ENCODE measurements at places on chromosomes 3 and 15.

DNA sequence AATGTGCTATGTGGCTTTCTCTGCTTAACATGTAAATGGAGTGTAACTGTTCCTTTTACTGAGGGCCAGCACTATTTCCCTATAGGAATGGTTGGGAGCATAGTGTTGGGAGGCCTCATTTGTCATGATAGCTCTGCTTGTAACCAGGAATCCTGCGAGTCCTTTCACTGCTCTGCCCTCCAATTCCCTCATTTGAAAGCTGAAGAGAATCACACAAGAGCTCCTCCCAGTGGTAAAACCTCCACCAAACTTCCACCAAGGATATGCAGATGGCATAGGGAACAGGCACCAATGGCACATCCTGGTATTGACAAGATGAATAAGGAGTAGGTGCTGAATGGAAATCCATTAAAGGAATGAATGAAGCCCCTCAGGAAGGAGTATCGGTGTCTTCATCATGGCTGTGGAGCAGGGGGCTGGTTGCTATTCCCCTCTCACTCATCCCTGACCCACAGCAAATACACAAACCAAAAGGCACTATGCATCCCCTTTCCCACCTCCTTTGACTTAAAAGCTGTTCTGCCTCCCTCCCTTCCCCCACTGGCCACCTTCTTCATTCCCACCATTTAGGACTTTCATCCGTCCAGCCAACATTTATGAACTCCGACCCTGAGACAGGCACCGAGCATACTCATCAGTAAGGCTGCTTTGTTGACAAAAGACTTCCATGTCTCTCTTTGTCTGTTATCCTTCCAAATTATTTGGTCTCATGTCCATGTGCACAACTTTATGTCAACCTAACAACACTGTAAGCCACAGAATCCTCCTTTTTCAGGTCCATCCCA, 560.8 kb downstream of the FOXP1 start:
- DNase-seq = no peak

DNA sequence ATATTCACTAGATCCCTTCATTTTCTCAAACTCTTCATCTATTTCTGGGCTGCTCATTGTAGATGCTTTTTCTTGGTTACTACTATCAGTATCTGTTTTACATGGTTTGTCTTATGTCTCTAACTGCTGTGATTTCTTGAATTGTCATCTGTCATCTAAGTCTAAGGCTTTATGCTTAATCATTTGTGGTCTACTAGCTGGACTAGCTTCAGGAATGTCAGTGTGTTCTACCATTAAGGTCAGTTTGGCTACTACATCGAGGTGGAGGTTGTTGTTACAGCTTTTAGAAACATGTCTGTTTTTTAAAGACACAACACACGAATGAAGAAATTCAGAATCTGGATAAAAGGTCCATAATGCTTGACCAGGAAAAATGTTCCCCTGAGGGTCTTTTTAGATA, 82.2 kb downstream of the ABI3BP start:
- DNase-seq = no peak

GRCh38 chr3:13116426-13116825, 43.2 kb upstream of the IQSEC1 start:
- DNase-seq = no peak

- DNase-seq = no peak
These were observed 29.4 kb upstream of the ATP8B4 start for GRCh38 chr15:50148362-50148963.

DNA sequence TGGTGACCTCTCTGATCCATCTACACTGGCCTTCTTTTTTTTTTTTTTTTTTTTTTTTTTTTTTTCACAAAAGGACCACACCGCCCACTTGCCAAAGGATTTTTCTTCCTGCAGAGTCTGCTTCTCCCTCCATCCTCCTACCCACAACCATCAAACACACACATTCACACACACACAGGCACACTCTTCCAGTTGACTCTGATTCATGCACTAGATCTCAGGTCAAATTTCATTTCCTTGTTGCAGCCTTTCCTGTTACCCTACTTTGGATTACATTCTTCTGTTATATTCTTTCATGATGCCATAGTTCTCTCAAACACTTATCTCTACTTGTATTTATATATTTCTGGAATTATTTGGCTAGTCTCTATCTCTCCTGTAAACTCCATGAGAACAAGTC, 133.9 kb downstream of the STAC start:
- no peak for DNase-seq

GRCh38 chr3:42012935-42013690, 51.2 kb upstream of the ULK4 start:
- DNase-seq = peak; percentile 79

DNA sequence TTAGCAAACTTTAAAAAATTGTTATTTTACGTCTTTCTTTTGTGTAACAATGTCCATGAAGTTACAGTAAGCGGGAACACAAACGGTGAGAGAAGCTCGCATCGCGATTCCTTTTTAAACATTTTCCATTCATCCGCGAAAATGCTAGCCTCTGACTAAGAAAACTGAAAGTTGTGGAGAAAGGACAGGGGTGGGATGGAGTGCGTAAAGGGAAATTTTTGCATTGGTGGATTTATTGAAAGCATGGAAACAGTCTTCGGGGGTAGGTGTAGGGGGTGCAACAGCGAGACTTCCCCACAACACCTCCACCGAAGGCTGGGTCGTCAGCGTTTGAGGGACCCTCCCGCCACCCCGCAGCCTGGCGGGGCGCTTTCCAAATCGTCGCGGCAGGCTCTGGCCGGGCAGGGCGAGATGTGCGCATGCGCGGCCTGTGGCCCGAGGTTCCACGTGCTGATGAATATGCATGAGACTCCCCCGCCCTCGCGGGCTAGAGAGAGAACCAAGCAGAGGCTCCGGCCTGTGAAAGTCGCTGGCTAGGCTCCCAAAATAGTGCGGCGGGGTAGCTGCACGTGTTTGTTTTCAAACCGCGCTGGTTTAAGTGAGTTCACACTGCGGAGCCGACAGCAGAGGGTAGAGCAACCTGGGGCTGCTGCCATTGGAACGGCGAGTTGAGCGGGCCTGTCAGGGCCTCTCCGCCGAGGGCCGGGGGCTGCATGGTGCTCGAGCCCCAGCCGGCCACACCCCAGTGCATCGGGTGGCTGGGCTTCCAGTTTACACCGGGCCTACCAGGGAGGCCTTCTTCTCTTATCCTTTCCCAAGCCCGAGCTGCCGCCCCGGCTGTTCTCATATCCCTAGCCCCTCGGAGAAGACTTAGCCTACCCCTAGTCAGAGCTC, 9.9 kb downstream of the ZIC1 start:
- DNase-seq = no peak

DNA sequence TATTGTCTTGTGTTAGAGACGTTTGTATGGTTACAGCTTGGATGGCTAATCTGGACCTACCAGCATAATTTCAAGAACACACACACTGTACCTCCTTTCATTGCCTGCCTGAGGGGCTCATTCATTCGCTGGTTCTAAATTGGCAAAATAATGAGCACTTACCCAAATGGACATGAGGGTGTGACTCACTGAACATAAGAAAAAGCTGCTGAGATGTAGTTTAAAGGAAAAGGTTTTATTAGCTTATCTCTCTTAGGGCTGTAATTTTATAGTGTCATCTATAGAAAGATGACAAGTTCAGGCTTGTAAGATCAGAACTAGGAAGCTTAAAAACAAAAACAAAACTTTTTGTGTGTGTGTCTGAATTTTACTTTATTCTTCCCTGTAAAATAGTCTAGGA, 120.7 kb upstream of the WNT7A start:
- DNase-seq = no peak

GRCh38 chr3:180246688-180247195, 210.0 kb upstream of the PEX5L start:
- DNase-seq = no peak

DNA sequence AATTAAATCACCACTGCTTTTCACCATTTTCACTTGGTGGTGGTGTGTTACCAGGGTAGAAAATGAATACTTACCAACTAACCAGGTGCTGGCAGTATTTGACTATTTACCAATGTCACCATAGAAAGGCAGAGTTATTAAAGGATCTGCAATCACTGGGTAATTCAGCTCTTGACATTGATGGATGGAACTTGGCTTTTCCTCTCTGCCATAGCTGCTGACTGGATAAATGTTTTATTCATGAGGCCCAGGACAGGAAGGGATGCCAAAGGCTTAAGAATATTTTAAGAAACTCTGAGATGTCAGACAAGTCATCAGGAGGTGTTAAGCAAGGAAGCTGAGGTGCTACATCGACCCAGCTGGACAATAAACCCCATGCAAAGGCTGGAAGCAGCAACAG, 495.5 kb upstream of the CFAP20DC start:
- DNase-seq = no peak

DNA sequence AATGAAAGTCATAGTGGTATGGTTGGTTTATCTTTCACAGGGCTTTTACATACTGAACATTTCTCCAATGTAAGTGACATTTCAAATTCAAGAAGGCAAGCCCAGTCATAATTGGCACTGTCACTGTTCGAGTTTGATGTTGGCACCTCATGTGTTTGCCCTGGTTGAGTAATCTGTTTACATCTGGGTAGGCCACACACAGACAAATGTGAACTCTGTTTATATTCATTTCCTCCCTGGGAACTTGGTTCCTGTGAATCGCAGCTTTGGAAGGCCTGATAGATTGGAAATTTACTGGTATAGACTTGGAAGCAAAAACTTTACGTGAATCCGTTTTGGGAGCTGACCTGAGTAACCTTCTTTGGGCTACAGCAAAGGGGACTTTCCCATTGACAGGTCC, 395.2 kb upstream of the AZI2 start:
- DNase-seq = no peak

GRCh38 chr15:90844696-90845095, 23.7 kb upstream of the FURIN start:
- no peak for DNase-seq

GRCh38 chr3:191369616-191370010, 39.3 kb upstream of the UTS2B start:
- no peak for DNase-seq

DNA sequence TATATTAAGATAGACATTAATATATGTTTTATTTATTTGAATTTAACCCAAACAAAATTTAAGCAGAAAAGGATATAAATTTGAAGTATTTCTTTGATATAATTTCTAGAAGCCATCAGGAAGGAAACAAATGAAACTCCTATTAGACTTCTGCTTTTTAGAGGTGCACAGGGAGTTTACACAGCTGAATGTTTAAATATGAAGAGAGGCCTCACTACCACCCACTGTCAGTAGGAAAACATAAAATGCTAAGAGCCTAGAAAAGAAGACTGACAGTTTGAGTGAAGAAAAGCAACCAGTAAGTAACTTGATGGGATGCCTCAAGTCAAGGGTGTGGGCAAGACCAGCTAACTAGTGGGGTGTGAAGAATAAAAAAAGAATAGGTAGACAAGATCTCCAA, 19.7 kb downstream of the PLSCR2 start:
- DNase-seq = no peak

DNA sequence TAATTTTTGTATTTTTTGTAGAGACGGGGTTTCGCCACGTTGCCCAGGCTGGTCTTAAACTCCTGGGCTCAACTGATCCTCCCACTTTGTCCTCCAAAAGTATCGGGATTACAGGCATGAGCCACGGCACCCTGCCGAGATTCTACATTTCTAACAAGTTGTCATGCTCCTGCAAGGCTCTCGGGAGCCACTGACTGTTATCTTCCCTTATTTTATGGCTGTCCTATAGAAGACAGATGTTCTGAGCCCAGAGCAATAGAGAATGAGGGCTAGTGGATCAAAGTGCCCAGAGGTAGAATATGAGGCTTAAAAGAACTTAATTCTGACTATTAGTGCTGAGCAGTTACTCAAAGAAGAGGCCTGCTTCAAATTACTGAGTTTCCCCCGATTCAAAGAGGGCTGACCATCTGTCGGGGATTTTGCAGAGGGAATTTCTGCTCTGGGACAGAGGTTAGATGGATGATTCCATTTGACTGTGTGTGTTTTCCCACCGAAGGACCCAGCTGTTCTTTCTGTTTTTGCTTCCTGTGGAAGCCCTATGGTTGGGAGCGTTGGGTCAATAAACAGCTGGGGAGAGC, 39.5 kb downstream of the ITPR1 start:
- no peak for DNase-seq

- DNase-seq = no peak
These were observed 26.6 kb downstream of the MIX23 start for GRCh38 chr3:122356402-122356801.

- DNase-seq = no peak
These were observed 535.7 kb downstream of the AGBL1 start for GRCh38 chr15:86615411-86615810.

GRCh38 chr3:127867986-127868385, 45.7 kb upstream of the MGLL start:
- no peak for DNase-seq

GRCh38 chr15:99474909-99475753, 90.7 kb upstream of the MEF2A start:
- DNase-seq = peak; percentile 73

- peak; percentile 66 for DNase-seq
These were observed 160.5 kb downstream of the CHSY1 start for GRCh38 chr15:101091080-101092017.

GRCh38 chr15:71997691-71998090, 120.3 kb downstream of the MYO9A start:
- no peak for DNase-seq

DNA sequence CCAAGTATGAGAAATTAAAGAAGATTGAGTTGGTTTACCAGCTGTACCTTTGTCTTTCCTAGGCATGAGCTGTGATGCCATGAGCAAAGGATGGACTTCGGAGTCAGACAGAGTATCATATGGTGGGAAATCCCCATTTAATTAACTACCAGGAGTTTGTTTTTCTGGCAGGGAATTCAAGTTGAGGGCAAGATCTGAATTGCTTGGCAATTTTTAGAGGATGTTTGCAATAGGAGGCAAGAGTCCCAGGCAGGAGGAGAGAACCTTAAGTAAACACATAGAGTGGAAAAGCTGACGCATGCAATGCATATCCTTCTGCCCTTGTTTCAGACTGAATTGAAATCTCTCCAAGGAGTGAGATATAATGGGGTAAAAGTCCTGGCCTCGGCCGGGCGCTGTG, 569.7 kb upstream of the MDFIC2 start:
- DNase-seq = no peak

GRCh38 chr3:177679568-177680471, 482.5 kb upstream of the TBL1XR1 start:
- no peak for DNase-seq

DNA sequence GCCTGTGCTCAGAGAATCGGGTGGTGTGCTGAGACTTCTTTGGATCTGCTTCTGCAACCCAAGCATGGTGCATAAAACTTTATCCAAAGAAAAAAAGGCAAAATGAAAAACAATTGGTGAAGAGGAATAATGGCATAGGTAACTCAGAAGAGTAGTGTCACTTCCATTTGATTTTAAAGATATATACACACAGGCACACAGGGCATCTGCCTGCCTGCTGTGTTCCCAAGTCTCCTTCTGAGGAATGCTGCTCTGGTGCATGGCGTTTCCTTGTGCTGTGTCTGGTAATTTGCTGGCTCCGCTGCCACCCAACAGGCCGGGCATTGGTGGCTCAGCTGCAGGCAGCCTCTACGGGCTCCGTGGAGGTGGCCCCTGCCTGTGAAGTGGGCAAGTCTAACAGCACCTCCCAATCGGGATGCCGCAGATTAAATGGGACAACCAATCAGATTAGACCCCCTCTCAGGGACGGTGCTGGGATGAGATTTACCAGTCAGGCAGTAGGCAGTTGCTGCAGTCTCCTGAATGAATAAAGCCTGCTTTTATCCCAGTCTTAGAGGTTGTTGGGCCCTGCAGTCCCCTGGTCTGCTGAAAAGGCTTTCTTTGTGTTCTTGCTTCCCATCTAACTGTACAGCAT, 253.7 kb upstream of the RASGRP1 start:
- no peak for DNase-seq

- DNase-seq = no peak
These were observed 306.4 kb downstream of the MAGI1 start for GRCh38 chr3:65732051-65732935.
